ENCODE measurements at places on chromosomes 16 and 17. TPM values are rescaled to one million over a fixed set of nuclear protein-coding genes. Genes with fewer than 3 reads are reported as not detected.
A peak's percentile ranks its signal among the peaks of the same experiment; 100 is the strongest.

The ATP2A3 gene
- total RNA-seq, result 0.18 TPM

GRCh38 chr16:73170612-73171038 is 122.7 kb upstream of the ZFHX3 start:
- DNase-seq, result no peak

The TNK1 gene
- total RNA-seq, result under 0.01 TPM

DNA sequence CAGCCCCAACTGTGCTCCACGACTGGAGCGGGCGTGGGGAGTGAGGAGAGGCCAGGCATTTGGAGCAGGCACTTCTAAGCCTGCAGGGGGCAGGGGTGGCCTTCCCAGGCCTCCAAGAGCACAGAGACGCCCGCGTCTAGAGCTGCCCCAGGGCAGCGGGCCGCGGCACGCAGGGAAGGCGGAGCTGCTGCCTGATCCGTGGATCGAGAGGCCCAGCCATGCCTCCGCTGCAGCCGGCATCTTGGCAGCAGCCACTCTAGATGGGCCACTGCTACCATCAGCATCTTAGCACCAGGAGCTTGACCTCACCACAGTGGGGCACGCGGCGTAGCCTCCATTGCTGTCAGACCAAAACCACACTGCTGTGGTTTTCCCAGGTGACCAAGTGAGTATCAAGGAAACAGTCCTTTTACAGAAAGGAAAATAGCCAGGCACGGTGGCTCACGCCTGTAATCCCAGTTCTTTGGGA is 20.4 kb upstream of the WDR45B start:
- peak; percentile 44 for DNase-seq

- peak; percentile 62 for DNase-seq
Observed at GRCh38 chr16:920051-920681, 50.6 kb downstream of the LMF1 start.

- DNase-seq, result no peak
Observed at GRCh38 chr17:72517413-72518158, 396.8 kb downstream of the SOX9 start.

- peak; percentile 6 for DNase-seq
Observed at GRCh38 chr16:71542377-71542776, 16.2 kb downstream of the CHST4 start.

- no peak for DNase-seq
Observed at GRCh38 chr17:50466371-50467113, 2.1 kb downstream of the CHAD start.

DNA sequence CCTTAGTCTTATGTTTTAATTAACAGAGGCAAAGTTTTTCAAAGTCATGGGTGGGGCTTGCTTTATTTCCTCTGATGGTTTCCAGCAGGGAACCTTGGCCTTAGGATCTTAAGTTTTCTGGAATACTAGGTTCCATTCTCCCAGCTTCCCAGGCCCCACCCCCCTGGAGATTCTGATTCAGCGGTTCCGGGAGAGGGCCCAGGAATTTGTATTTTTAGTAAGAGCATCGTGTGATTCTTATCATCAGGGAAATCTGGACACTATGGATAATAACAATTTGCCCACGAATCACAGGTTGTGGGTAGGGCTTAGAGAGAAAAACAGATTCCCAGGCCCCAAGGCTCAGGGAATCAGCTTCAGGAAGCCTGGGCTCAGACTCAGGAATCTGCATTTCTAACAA is 263.6 kb downstream of the NTN1 start:
- no peak for DNase-seq

GRCh38 chr17:61444831-61445230 is 7.4 kb upstream of the TBX4 start:
- peak; percentile 79 for DNase-seq

- DNase-seq, result no peak
Observed at GRCh38 chr17:68368387-68368786, 77.1 kb downstream of the ARSG start.

The LSM12 gene
- 50.3 TPM for total RNA-seq

GRCh38 chr17:78255953-78256706 is 24.7 kb downstream of the TMEM235 start:
- no peak for DNase-seq

The MYH2 gene
- total RNA-seq, result not detected

DNA sequence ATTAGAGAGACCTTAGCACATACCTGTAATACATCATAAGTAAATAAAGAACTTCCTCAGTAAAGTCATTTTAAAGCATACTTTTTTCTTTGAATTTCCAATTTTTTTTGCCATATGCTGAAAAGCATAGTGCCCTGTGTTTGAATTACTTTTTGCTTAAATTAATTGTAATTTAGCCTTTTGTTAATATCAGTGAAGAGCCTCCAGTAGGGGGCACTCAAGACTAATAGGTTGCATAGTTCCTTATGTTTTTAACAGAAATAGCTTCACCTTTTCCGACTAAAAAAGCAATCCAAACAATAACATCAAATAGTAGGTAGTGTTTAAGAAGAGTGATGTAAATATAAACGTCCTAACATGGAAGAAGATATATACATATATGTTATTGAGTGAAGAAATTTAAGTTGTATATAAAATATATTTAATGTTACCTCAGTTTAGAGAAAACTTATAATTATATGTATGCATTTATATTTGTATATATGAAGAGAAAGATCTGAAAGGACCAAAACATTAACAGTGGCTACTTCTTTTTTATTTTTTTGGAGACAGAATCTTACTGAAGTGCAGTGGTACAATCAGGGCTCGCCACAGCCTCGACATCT is 18.6 kb downstream of the RAD51C start:
- DNase-seq, result peak; percentile 69

The SLFN14 gene
- not detected for total RNA-seq

DNA sequence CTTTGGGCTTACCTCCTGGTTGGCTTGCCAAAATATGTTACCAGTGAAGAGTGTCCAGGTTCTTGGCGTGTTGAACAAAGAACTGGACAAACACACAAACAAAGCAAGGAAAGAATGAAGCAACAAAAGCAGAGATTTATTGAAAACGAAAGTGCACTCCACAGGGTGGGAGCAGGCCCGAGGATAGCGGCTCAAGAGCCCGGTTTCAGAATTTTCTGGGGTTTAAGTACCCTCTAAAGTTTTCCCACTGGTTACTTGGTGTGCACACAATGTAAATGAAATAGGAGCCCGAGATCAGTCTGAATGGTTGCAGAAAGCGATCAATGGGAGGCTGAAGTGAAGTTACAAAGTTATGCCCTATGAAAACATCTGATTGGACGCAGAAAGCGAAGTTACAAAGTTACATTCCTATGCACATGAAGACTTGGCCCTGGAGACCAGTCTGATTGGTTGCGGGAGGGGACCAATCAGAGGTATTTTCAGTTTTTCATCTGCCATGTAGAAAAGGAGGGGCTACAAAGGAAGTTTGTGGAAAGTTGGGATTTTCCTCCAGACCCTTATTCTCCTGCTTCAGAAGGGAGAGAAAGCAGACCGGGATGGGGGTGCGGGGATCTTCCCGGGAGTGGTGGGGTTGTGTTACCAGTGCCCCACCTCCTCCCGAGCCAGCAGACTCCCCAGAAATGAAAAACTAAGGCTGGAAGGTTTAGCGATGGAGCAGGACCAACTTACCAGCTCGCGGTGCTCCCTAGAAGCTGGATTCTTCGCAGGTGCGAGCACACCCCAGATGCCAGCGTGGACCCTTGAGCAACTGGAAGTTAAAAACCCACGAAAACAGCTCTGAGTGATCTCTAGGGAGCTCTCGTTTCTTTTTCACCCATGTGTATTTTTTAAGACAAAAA is at the start of gene SLFN12:
Gene SLFN12 (minus strand): TSS at position 325 of the 899 bp plus-strand sequence. CDS start 9,472 bp downstream, outside the sequence.
- peak; percentile 98 for DNase-seq

- no peak for DNase-seq
Observed at GRCh38 chr16:57409065-57409464, 4.5 kb downstream of the CCL17 start.

DNA sequence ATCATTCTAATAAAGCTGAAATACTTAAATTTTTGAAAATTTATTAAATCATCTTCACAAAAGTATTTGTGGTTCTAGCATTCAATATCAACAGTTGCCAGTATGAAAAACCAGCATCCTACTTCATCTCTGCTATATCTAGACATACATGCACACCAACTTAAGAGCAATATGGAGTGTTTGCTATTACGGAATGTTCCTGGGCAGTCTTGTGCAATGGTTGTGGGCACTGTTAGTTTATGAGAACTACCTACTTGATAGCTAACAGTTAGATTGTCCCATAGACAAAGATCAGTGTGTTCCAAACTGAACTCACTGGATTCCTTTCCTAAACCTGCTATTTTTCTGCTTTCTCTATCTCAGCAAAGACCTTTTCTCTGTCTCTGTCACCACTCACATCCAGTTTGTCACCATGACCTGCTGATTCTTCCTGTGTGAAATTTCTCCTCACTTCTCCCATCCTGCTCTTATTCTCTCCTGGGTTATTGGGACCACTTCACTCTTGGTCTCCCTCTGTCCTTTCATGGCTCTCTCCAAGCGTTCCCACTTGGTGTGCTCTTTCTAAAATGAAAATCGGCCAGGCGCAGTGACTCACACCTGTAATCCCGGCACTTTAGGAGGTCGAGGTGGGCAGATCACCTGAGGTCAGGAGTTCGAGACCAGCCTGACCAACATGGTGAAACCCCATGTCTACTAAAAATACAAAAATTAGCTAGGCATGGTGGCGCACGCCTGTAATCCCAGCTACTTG is 27.7 kb downstream of the CNTROB start:
- DNase-seq, result no peak

GRCh38 chr17:39001703-39002637 is 34.8 kb upstream of the FBXO47 start:
- peak; percentile 13 for DNase-seq

DNA sequence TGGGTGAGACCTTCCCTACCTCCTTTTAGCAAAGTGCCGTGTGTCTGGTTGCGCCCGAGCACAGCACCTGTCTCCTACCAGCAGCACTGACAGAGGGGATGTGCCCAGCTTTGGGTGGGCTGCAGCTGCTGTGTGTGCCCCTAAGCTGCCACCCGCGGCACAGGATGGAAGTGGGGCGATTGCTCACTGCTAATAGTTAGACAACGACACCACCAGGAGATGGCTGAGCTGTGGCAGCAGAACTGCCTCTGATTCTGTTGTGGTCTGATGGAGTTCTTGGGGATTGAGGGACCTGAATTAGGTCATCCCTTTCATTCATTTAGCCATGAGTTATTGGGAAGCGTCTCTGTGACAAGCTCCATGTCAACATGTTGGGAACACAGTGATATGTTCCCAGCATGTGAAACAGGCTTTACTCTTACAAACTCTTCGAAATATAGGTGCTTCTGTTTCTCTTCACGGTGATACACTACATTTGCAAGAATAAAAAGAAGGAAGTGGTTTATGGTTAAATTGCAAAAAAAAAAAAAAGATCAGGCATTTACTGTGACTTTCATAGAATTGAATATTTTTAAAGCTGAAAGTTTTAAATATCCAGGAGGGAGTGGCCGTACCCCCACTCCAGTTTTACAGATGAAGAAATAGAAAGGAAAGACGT is 184.4 kb downstream of the MAF start:
- no peak for DNase-seq

- DNase-seq, result peak; percentile 79
Observed at GRCh38 chr17:4903051-4903818, at the start of gene CHRNE. Gene CHRNE, minus strand, starts transcription at chr17:4903098. Its CDS starts 35 bp downstream, at chr17:4903063.

GRCh38 chr17:37177254-37177870 is 198.4 kb upstream of the C17orf78 start:
- DNase-seq, result no peak
